ENCODE measurements at places on chromosomes 1 and 21.

GRCh38 chr1:93758842-93759515, 77.3 kb upstream of the BCAR3 start:
- DNase-seq = peak; percentile 53

- peak; percentile 22 for DNase-seq
Observed at GRCh38 chr1:173997791-173998190, 24.4 kb downstream of the RC3H1 start.

DNA sequence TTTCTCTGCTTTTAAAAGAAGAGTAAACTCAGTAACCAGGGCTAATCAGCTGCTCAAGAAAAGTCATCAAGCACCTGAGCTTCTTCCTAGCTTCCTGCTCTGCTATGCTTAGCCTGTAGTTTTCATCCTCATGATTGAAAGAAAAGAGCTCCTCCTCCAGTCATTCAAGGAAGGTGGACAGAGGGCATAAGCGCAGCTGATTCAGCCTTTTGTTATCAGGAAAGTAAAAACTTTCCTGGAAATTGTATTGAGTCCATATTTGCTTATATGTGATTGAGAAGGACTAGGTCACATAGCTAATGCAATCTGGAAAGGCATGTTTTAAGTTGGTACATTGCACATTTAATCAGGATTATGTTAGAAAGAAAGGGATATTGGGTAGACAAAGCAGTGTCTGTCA, 8.5 kb upstream of the BACH1 start:
- DNase-seq = no peak

GRCh38 chr1:81192647-81193642, 607.8 kb upstream of the ADGRL2 start:
- DNase-seq = no peak

DNA sequence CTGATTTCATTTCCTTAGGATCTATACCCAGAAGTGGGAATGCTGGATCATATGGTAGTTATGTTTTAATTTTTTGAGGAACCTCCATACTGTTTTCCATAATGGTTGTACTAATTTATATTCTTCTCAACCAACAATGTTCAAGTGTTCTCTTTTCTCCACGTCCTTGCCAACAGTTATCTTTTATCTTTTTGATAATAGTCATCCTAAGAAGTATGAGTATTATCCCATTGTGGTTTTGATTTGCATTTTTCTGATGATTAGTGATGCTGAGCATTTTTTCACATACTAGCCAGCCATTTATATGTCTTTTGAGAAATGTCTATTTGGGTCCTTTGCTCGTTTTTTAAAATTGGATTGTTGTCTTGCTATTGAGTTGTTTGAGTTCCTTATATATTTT, 38.5 kb downstream of the ABCD3 start:
- DNase-seq = no peak

GRCh38 chr1:45716700-45717099, 28.7 kb downstream of the TMEM69 start:
- DNase-seq = no peak

DNA sequence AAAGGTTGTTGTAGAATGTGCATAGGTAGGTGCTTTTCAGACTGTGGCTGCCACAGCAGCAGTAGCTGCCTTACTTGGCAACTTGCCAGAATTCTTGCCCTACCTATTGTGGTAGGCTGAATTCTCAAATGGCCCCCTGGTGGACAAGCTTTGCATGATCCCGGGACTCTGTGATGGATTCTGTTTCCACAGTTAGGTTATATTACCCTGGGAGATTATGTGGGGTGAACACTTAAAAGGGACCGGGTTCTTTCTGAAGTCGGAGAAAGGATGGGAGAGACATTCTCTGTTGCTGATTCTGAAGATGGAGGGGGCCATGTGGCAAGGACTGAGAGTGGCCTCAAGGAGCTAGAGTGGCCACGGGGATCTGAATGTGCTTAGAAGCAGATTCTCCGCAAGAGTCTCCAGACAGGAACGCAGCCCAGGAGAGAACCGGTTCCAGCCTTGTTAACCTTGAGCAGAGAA, 32.1 kb upstream of the KCNE1 start:
- DNase-seq = peak; percentile 43

DNA sequence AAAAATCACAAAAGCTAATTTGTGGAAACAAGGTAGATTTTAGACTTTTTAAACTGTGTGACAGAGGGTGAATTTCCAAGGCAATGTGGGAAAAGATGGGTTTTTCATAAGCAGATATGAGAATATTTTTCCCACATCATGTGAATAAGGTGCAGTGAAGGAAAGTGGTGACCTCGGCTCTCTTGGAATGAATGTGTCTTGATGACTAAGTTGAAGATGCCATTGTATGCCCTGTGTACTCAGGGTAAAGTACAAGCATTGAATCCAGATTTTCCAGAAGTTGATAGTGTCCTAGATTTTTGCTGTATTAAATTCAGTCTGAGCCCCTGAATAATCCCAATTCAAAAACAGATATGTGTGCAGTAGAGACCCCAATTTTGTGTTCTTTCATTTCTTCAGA, 442.6 kb upstream of the ADGRL2 start:
- no peak for DNase-seq

GRCh38 chr1:220250681-220251080, 21.6 kb downstream of the RAB3GAP2 start:
- no peak for DNase-seq

- no peak for DNase-seq
Observed at GRCh38 chr1:20078171-20078651, 8.2 kb downstream of the PLA2G5 start.
